ENCODE measurements at places on chromosomes 13 and 19.

GRCh38 chr13:110200276-110200870 lies 106.6 kb downstream of the COL4A1 start:
- DNase-seq, result peak; percentile 13

GRCh38 chr19:7993560-7993959 lies 11.9 kb downstream of the ELAVL1 start:
- DNase-seq, result no peak

DNA sequence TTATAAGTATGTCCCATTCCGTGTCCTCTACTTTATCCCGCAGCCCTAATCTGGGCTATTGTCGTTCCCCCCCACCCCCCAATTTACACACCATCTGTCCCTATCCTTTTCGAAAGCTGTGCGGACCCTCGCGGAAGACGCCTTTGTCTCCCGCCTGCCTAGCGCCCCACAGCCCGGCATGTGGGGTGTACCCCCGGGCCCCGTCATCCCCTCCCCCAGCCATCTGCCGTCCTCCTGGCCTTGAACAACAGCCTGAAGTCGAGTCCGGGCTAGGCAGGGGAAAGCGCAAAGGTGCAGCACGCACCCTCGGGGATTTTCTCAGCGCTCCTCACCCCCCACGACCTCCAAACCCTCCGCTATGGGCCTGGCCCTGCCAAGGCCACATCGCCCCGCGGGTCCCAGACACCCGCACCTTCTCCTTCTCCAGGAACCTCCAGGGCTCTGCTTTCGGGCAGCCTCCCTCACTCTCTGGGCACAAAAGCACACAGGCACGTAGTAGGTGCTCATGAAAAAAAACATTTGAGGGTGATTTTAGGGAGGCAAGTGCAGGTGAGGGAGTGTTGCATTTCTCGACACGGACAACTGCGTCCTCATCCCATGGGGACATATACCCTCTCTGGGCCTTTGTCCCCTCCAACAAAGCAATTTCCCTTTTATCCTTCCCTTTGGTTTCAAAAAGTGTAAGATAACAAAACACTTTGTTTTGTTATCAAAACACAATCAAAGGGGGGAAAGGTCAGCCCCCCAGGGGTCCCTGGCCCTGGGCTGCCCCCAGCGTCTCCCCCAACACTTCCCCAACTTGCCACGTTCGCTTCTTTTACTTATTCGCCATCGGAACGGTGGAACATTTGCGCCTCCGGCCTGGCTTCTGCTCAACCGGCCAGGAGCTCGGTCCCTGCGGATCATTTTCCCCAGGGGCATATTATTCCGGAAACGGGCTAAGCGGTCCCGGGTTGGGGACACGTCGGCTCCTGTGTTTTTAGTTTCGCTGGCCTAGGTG lies 16.4 kb downstream of the CCDC124 start:
- DNase-seq, result no peak

- DNase-seq, result no peak
These were observed 14.0 kb upstream of the RAB20 start for GRCh38 chr13:110575322-110576069.

DNA sequence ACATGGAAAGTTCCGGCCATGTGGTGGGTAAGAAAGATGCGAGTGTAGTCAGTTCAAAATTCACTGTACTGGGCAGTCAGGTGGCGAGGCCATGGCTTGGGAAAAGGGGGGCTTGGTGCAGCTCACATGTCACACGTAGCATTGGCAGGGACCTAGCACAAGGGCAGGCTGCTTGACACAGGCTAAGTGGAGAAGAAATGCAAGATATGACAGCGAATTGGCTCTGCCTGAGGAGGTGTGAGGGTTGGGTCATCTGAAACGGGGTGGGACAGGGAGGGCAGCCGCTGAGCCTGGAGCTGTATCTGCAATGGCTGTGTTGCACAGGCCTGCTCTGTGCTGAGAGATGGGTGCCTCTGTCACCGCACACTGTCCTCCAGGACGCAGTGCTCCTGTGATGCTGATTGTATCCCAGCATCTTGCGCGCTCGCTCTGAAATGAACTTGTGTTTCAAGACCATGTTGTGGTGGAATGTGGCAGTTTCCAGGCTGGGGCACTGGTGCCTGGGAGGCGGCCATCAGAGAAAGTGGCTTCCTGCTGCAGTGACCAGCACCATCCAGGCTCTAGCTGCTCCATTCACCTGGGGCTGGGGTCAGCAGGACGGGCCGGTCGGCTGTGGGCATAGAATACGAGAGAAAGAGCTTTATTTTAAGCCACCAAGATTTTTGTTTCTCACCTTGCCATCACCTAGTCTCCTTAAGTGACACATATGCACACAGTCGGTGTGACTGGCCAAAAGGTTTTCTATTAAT lies 70.3 kb downstream of the TEX29 start:
- no peak for DNase-seq

GRCh38 chr19:49506575-49507105 lies 5.8 kb upstream of the FCGRT start:
- peak; percentile 87 for DNase-seq

DNA sequence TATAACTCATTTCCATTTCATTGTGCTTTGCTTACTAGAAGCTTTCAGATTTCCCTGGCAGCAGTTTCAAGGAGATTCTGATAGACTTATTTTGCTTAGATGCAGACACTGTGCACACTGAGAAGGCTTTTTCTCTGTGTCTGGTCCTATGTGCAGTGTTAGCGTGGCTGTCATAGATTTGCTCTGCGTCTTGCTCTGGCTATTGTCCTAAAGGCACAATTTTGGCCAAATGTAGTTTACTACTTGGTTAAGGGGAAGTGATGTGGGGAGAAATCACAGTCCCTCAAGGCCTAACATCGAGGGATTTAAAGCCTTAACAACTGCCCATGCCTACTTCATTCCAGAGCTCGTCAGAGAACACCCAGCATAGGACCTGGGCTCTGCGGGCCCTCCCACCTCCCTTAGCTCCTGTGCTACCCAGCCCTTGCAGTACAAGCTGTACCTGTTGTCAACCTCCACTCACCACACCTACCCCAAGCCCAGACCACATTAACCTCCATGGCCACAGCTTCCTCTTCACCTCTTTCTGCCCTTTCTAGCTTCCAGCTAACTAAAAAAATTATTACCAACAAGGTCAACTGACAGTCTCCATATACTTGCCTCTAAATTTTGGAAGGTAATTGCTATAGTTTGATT lies 38.9 kb upstream of the KATNAL1 start:
- peak; percentile 81 for DNase-seq

DNA sequence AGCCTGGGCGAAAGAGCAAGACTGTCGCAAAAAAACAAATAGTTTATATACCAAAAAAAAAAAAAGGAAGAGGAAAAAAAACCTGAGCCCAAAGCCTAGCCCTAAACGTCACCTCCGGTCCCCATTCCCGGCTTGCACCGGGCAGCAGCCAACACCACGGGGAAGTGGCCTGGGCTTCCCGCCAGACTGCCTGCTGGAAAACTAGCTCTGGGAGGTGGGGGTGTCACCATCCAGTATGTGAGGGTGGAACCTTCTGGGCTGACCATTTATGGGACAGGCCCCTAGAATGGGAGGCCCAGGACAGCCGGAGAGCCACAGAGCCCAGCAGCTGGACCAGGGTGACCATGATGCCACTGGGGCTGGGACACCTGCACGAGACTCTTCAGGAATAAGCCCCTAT lies 37.3 kb downstream of the IL12RB1 start:
- DNase-seq, result no peak

Measured in activated CD8-positive, alpha-beta memory T cell treated with anti-CD3 and anti-CD28 coated beads, Interleukin-2, amount 50 U/mL, for 48 hours (primary cell).